ENCODE measurements at places on chromosomes 4 and X.

- DNase-seq: no peak
Observed at GRCh38 chrX:111127038-111127437, 31.0 kb downstream of the PAK3 start.

GRCh38 chrX:72687396-72687795, 26.7 kb downstream of the PHKA1 start:
- no peak for DNase-seq

GRCh38 chrX:17527135-17527701, 152.2 kb downstream of the NHS start:
- no peak for DNase-seq

- DNase-seq: no peak
Observed at GRCh38 chrX:11151799-11152559, 40.8 kb downstream of the HCCS start.

GRCh38 chr4:144355811-144356757, 215.6 kb upstream of the GYPA start:
- DNase-seq: peak; percentile 41

DNA sequence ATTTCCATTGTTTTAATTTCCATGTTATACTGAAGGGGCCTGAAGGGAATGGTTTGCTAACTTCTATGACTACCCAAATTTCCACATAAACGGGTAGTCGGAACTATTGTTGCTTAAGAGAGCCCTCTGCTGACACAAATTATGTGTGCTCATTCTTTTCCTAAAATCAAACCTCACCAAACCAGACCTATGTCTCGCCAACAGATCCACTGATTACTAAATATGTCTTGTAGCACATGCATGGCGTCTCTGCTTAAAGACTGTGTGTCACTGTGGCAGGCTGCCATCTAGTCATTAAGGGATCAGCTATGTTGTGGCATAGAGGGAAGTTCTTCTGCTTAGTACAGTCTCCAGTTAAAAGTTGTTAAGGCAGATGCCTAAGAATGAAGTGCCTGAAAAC, 25.1 kb downstream of the PIR start:
- DNase-seq: no peak

DNA sequence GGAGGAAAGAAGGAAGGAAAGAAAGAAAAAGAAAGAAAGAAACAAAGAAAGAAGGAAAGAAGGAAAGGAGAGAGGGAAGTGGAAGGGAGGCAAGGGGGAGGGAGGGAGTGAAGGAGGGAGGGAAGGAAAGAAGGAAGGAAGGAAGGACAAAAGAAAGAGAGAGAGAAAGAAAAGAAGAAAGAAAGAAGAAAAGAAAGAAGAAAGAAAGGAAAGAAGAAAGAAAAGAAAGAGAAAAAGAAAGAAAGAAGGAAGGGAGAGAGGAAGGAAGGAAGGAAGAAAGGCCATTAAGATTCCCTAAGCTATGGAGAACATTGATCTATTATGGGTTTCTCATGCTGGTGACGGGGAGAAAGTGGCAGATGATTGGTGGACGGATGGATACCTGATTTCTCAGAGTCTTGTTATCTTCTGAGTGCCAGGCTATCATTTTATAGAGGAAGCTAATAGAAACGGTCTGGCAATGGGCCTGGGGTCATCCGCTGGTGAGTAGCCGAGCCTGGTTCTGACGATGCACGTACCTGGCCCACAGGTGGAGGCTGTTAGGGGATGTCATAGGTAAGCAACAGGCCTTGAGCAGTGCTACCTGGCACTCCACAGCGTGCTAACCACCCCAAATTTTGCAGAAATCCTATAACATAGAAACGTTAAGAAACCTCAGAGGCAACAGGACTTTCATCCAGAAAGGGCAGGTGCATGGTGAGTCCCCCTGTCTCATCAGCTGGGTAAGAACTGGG, 142.9 kb downstream of the SHOX start:
- DNase-seq: no peak

DNA sequence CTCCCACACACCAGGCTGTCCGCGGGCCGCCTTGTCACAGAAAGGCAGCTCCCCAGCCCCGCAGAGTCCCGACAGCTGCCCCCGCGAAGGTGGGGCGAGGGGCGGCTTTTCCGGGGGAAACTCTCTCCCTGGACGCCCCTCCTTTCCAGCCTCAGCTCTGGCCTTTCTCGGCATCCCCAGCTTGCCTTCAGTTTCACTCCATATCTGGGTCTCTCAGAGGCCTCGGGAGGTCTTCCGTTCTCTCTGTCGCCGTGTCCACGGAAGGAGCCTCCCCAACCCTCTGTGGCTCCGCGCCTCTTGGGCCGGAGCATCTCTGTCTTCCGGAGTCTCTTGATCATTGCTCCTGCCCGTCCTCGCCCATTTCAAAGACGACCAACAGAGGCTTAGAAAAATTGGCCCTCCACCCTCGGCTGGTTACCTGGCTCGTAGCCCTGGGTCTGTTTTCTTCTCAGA, 6.1 kb upstream of the MSX1 start:
- DNase-seq: no peak

- no peak for DNase-seq
Observed at GRCh38 chr4:176549161-176549865, 229.5 kb downstream of the SPCS3 start.

DNA sequence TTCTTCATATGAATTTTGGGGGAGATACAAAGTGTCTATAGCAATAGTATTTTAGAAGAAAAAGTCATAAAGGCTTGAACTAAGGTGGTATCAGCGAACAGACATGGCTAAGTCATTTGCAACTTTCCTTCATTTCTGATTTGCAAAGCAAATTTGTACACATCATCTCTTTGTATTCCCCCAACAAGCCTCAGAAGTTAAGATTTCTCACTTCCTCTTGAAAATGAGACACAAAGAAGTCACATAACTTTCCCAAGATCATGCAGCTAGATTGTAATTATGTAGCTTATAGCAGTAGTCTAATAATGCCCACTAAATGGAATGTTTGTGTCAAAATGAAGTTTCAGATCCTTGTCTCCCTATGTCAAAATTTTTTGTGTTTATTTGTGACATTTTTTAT, 709.8 kb upstream of the HS3ST1 start:
- no peak for DNase-seq

GRCh38 chrX:16039834-16040233, 83.5 kb upstream of the GRPR start:
- DNase-seq: no peak

DNA sequence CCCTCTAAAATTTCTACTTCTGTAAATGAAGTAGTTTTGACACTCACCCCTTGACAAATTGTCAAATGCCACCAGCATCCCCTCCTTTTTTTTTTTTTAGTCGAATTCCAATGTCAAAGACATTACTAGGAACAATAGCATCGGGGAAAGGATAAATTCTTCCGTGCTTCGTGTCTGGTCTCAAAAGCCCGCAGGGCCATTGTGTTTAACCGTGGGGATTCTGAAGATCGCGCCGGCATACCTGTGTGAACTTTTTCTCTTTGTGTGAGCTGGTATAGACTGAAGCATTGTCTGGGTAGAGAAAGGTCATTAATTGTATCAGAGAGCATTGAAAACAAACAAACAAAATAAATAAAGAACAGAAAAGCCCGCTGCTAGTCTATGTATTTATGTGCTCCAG, 313.9 kb downstream of the ASMT start:
- no peak for DNase-seq

DNA sequence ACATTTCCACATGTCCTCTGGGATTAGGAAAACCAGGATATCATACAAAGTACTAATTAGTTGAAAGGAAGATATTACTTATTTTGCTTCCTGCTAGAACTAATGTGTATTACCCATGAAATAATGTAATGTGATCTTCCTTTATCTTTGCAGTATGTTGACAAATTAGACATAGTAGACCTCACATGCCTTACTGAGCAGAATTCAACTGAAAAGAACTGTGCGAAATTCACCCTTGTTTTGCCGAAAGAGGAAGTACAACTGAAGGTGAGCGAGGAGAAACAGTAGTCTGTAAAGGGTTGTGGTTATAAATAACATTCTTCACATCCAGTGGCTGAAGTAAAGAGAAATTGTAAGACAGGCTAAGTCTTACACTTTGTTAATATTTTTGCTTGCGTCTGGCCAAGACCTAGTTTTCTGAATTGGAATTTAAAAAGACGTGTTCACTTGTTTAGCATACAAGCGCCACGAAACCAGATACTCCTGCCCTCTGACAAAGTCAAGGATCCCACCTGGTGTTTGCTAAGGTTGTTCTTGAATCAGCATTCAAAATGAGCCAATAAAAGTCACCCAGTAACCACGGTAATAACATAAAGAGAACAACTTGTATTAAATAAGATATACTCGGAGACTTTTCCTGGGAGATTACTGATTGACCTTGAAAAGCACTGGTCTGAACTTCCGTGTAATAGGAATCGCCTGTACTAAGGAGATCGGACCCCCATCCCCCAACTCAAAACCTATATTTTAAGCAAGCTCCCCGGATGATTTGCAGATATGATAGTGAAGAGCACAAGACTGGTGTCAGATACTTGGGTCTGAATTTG, 16.9 kb downstream of the STAP1 start:
- DNase-seq: no peak

Measured in pulmonary artery endothelial cell (primary cell).